Stimulated activated CD8-positive, alpha-beta memory T cell treated with anti-CD3 and anti-CD28 coated beads, Interleukin-4, amount 100 ng/mL, for 24 hours (primary cell): ENCODE measurements at places on chromosomes 3 and 15.

GRCh38 chr3:108184824-108185223, 37.4 kb downstream of the IFT57 start:
- DNase-seq: no peak

- DNase-seq: no peak
Observed at GRCh38 chr3:155991847-155992246, 121.4 kb downstream of the GMPS start.

- DNase-seq: no peak
Observed at GRCh38 chr3:195511136-195511535, 32.0 kb downstream of the PPP1R2 start.

DNA sequence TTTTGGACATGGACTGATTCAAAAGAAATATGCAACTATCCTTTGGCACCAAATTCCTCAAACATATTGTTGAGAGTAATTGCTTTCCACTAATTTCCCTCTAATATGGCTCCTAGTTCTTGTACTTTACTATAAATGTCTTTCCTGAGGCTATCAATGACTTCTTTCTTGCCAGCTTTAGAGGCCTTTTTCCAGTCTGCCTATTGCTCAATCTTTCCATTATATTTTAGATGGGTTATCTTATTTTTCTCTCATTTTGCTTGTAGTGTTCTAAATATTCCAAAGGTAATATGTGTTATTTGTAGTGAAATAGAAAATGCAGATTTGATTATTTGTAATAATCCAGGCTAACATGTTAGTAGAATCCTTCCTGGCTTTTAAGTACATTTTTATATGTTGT, 11.5 kb upstream of the TEX9 start:
- DNase-seq: no peak

DNA sequence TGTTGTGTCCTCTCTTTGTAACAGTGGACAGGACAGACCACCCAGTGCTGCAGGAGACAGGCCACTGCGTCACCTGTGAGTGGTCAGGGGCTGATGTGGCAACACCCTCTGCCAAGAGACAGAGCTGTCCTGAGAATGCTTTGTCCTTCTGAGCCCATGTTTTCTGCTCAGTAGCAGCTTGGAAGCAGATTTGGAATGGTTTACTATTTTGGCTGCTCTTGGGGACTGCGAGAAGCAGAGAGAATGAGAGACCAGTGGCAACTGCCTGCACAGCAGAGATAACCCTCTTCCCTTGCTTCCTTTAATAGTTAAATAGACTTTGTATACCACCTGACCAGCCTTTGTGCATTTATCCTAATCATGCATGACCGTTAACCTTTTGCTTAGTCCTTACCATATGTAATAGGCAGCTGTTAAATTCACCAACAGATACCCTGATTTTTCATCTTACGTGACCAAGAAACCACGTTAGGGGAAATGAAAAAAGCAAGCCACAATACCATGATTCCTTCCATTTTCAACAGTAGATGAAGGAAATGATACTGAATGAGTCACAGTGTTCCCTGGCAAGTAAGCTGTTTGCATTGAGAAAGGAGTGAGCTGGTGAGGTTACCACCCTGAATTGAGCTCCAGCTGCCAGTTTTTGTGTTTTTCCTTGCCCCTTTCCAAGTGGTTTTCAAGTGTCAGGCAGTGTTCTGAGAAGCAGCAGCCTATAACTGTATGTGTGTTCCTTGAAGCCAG, 35.5 kb downstream of the B3GALNT1 start:
- no peak for DNase-seq

- DNase-seq: no peak
Observed at GRCh38 chr3:141349711-141350110, 18.6 kb upstream of the ZBTB38 start.

DNA sequence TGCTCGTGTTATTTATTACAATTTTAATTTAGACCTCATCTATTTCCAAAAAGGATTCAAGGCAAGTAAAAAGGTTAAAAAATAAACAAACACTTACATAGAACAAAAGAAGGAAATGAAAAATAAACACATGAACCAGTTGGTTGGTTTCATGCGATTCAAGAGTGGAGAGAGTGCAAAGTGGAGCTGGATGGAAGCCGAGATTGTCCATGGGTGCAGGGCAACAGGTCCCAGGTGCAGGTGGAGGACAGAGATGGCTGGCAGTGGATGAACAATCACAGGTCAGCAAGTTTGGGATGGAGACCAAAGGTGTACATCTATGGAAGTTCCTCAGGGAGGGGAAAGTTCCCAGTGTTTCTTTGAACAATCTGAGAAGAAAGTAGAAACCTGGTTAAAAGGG, 11.6 kb upstream of the SEMA5B start:
- no peak for DNase-seq

GRCh38 chr3:157388976-157389375, 47.7 kb upstream of the PTX3 start:
- DNase-seq: no peak

DNA sequence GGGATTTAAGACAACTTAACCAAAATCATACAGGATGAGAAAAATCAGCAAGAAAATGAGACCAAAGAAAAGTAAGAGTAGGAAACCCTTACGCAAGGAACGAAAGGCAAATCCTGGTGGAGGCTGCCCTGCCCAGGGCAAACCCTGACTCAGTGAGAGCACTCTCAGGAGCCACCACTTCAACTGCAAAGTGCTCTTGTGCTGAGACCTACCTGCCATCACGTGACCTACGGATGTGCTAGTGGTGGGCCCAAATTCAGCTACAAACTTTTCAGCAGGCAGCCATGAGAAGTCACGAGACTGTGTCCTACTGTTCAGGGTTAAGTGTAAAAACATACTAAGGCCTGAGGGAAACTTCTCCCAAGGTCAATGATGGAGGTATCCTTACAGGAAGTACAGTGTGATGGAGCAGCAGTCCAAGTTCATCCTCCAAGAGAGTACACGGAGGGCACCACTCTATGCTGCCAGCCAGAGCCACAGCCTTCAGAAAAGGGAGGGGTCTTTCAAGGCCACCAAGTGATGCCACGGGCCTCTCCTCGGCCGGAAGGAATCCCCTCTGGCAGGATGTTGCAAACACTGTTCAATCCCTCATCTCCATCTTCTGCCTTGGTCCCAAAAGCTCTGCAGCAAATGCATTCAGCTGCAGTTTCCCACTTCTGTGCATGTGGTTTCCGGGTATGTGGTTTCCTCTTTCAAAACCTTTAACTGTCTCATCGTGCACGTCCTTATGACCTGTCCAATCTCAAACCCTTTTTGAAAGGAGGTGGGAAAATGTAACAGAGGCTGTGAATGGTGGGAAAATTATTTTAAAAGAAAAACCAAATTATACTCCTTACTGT, 9.5 kb downstream of the CHSY1 start:
- DNase-seq: peak; percentile 33

DNA sequence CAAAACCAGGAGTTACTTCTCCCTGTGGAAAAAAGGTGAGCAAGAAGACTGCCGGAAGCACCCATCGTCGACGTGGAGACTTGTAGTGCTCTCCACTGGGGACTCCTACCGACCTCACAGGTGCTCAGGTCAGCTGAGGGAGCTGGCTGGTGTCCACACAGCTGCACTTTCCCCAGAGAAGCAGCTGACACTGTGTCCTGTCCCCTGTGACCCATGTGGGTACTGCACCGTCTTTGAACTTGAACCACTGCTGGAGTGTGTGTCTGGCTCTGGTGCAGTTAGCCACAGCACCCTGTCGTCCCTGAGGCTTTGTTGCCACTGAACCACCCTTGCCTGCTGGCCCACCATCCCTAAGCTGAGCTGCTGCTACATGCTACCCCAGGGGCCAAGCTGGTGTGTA, 270.8 kb downstream of the CACNA2D3 start:
- no peak for DNase-seq

DNA sequence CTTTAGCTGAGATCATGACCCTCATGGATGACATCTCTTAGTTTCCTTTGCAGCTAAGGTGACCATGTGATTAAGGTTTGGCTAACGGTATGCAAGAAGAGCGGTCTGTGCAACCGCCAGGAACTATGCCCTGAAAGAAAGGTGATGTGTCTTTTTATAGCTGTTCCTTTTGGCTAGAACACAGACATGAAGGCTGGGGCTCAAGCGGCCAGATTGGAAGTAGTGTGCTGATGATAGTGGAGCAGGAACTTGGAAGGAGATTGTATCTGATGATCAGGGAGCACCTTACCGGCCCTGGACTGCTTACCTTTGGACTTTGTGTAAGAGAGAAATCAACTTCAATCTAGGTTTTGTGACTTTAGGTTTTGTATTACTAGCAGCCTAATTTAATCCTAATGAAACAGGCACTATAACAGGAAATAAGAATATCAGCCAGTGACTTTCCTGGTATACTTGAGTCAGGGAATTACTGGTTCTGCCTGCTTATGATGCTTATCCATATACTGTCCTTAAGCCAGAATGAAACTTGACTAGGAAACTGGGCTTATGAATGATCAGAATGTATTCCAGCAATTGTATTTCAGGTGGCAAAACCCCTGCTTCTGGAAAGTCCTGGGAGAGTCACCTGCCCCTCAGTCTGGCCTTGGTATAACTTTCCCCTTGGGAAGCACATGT, 164.3 kb upstream of the LRIG1 start:
- no peak for DNase-seq

- DNase-seq: no peak
Observed at GRCh38 chr3:154334973-154335420, 10.7 kb upstream of the DHX36 start.

DNA sequence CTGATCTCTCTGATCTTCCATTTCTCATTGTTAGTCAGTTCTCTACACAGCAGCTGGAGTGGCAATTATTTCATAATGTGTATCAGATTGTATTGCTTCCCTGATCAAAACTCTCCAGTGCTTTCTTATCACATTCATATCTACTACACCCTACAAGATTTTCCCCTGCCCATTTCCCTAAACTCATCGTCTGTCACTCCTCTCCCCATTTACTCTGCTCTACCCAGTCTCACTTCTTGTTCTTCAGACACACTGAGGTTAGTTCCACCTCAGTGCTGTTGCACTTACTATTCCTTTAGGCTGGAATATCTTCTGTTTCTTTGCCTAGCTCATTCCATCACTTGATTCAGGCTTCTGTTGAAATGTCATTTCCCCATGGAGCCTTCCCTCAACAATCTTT, 197.1 kb downstream of the SATB1 start:
- DNase-seq: no peak

DNA sequence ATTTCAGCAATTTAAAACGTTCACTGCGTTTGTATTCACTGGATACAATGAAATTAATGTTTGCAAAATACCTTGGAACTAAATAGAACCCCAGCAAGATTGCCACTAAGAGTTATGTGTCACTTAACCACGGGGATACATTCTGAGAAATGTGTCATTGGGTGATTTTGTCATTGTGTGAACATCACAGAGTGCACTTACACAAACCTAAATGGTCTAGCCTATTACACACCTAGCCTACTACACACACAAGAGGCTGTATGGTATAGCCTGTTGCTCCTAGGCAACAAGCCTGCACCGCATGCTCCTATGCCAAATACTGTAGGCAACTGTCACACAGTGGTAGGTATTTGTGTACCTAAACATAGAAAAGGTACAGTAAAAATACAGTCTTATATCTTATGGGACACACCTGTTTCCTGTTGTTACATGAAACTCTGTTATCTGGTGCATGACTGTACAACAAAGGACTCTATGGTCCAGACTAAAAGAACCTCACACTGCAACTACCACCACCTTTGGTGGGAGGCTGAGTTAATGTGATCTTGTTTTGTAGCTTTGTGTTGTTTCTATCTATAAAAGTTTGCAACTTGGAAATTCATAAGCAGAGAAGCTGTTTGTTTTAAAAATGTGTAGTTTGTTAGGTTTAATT, 92.2 kb upstream of the NTRK3 start:
- DNase-seq: no peak

- DNase-seq: no peak
Observed at GRCh38 chr3:122875547-122876127, 80.8 kb downstream of the SLC49A4 start.

GRCh38 chr3:100339786-100340185, 5.2 kb downstream of the NIT2 start:
- no peak for DNase-seq

GRCh38 chr15:66685638-66686150, 16.3 kb upstream of the SMAD6 start:
- no peak for DNase-seq
